ENCODE measurements at places on chromosomes 11 and 22. TPM values are rescaled to one million over a fixed set of nuclear protein-coding genes. Genes with fewer than 3 reads are reported as not detected.

- peak; percentile 42 for DNase-seq
- H3K27ac ChIP-seq = no peak overlapping the region
- H3K36me3 ChIP-seq = no peaks in the 10 kb centered on the region
- no peaks in the 10 kb centered on the region for H3K4me1 ChIP-seq
- no peak overlapping the region for H3K4me3 ChIP-seq
- no peaks in the 10 kb centered on the region for H3K27me3 ChIP-seq
Measured at GRCh38 chr11:57885298-57886050, 123.9 kb downstream of the CTNND1 start.

DNA sequence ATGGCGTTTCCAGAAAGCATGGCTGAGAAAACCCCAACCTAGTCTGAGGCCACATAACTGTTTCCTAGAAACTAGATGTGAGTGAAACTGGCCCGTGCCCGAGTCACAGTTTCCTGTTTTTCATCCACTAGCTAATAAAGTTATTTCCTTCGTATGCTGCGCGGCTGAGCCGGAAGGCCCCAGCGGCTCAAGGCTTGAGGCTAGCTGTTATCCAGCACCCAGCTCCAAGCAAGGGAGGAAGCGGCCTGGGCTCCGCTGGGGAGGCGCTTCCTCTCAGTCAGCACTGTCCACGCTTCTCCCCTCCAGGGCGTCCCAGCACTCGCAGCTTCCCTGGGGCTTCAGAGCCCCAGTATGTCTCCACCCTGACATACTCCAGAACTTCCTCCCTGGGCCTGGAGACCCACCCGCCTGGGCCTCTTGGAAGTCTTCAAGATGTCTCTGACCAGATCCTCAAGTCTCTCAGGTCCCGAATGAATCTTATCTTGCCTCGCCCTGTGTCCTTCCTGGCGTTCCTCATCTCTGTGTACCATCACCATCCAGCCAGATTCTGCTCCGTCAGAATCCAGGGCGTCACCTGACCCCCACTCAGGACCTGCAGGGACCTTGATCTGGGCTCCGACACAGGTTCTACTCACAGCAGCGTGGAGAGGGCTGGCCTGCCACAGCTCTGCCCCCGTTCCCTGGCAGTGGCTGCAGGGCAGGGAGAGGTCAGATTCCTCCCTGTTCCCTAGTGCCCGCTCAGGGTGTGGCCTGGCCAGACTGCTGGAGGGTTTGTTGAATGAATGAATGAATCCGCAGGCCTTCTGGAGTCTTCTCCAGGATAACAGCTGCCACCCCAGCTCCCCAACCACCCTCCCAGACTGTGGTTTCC lies 81.9 kb downstream of the LRRC32 start:
- no peak overlapping the region for H3K4me3 ChIP-seq
- H3K4me1 ChIP-seq = peaks cover 7% of the 10 kb centered on the region
- H3K36me3 ChIP-seq = no peaks in the 10 kb centered on the region
- H3K27me3 ChIP-seq = peaks cover 5% of the 10 kb centered on the region
- no peak overlapping the region for H3K27ac ChIP-seq

DNA sequence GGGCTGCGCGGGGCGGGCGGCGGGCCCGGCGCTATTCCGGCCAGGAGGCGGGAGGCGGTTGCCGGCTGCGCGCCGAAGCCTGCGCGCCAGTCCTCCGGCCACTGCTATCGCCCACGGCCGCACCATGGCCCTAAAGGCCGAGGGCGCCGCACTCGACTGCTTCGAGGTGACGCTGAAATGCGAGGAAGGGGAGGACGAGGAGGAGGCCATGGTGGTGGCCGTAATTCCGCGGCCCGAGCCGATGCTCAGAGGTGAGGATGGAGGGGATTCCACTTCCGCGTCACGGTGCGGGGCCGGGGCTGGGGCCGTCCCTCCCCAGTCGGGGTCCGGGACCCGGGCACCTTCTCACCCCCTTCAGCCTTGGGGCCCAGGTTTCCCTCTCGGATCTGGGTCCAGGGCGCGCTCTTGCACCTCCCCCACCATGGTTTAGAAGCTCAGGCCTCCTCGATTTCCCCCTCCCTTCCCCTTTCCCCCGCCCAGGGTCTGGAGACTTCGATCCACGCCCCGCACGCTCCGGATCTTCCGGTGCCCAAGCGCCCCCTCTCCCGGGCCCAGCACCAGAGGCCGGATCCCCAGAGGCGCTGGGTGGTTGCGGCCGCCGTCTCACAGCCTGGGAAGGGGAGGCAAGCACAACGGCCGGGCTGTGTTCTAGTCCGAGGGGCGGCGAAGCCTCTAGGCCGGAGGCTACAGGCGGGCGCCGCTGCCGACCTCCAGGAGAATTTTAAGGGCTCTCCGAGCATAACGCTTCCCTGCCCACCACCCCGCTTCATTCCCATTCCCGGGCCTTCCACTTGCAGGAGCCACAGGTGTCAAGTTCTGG lies 517 bp downstream of the SPINDOC start:
- peak; percentile 50 for DNase-seq
- H3K27me3 ChIP-seq = no peaks in the 10 kb centered on the region
- H3K27ac ChIP-seq = peak overlapping the region; percentile 95
- peak overlapping the region; percentile 98 for H3K4me3 ChIP-seq
- H3K36me3 ChIP-seq = peaks cover 27% of the 10 kb centered on the region

GRCh38 chr11:120235024-120235628 lies 4.8 kb upstream of the POU2F3 start:
- DNase-seq = peak; percentile 43
- H3K4me3 ChIP-seq = no peak overlapping the region
- peaks cover 50% of the 10 kb centered on the region for H3K27me3 ChIP-seq
- H3K36me3 ChIP-seq = no peaks in the 10 kb centered on the region
- H3K4me1 ChIP-seq = no peaks in the 10 kb centered on the region
- H3K27ac ChIP-seq = no peak overlapping the region

- H3K27ac ChIP-seq = no peak overlapping the region
- no peak overlapping the region for H3K4me3 ChIP-seq
- H3K4me1 ChIP-seq = no peaks in the 10 kb centered on the region
- H3K27me3 ChIP-seq = no peaks in the 10 kb centered on the region
- DNase-seq = no peak
Measured at GRCh38 chr11:20438637-20439036, 51.1 kb downstream of the PRMT3 start.

DNA sequence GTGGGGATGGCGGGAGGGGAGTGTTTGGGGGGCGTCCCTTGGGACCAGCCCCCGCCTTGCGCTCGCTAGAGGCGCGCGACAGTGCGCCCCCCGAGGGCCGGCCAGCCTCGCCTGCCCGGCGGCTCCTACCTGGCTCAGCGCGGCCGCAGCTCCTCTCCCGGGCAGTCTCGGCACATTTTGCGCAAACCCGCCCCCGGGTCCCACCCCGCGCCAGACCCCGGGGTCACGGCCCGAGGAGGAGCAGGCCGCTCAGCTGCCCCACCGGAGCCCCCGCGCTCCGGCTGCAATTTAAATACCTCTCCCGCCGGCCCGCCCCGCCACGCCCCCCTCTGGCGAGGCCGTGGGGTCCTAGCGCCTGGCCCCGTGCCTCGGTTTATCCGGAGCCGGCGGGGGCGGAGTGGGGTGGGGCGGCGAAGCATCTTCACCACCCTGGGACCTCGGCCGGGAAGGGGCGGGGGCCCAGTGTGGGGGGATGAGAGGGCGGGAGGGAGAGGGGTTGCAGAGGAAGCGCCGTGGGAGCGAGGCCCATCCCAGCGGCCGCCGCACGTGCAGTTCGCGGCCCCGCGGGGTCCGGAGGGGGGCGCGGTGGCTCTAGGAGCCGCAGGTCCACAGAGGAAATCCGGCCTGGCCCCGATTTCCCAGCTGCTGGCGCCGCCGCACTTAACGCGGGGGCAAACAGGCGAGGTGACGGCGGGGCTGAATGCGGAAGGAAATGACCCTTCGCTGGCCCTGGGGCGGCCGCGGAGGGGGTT lies at the start of gene LRRC32:
TSS of gene LRRC32 (minus strand) at position 263 of the 752 bp plus-strand sequence. CDS start 4,793 bp downstream, outside the sequence.
- H3K27me3 ChIP-seq = 0 out of 2 replicates have a peak, but pooled peaks cover 3% of the 10 kb centered on the region
- no peaks in the 10 kb centered on the region for H3K36me3 ChIP-seq
- H3K27ac ChIP-seq = peak within 1 kb of the TSS; percentile 8
- H3K4me1 ChIP-seq = peaks cover 11% of the 10 kb centered on the region
- DNase-seq = no peak

DNA sequence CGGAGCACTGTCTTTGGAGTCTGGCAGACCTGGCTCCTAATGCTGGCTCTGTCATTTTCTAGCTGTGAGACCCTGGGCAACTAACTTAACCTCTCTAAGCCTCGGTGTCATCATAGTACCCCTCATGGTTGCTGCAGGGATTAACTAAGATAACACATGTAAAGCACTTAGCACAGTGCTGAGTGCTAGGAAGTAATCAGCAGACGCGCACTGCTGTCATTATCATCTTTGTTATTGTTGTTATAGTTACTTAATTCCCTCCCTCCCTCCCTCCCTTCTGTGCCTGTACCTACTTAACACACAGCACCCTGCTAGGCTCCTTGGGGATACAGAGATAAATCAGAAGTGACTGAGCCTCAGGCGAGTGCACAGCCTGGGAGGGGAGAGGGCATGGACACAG lies 104.7 kb upstream of the PITPNB start:
- H3K27ac ChIP-seq = no peak overlapping the region
- no peak for DNase-seq
- no peaks in the 10 kb centered on the region for H3K27me3 ChIP-seq
- H3K4me3 ChIP-seq = no peak overlapping the region
- H3K4me1 ChIP-seq = peaks cover 13% of the 10 kb centered on the region

GRCh38 chr11:78072455-78072854 lies 7.2 kb downstream of the NDUFC2 start:
- H3K27me3 ChIP-seq = no peaks in the 10 kb centered on the region
- no peak overlapping the region for H3K27ac ChIP-seq
- DNase-seq = no peak
- H3K36me3 ChIP-seq = peaks cover 24% of the 10 kb centered on the region

GRCh38 chr11:112467721-112468120 lies 207.1 kb upstream of the PLET1 start:
- no peaks in the 10 kb centered on the region for H3K4me1 ChIP-seq
- no peak overlapping the region for H3K27ac ChIP-seq
- DNase-seq = no peak
- H3K36me3 ChIP-seq = no peaks in the 10 kb centered on the region
- peaks cover 12% of the 10 kb centered on the region for H3K27me3 ChIP-seq

DNA sequence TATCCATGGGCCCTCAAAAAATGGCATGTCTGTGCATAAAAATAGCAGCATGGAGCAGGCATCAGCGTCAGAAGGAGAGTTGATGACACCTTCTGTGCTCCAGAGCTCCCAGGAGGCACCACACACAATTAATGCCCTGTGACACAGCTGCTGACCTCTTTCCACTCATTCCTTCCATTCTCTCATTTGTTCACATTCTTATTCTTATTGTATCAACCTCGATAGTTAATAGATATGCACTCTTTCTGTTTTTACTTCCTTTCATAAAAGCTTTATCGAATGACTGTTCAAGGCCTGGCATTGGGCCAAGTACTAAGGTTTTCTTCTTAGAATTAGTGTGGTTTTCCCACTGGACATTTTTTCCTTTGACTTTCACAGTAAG lies 266.0 kb upstream of the MTNR1B start:
- H3K27me3 ChIP-seq = no peaks in the 10 kb centered on the region
- DNase-seq = peak; percentile 35
- H3K4me3 ChIP-seq = no peak overlapping the region
- H3K4me1 ChIP-seq = no peaks in the 10 kb centered on the region
- H3K27ac ChIP-seq = no peak overlapping the region

GRCh38 chr22:49091917-49092545 lies 735.6 kb downstream of the BRD1 start:
- no peak overlapping the region for H3K4me3 ChIP-seq
- no peaks in the 10 kb centered on the region for H3K4me1 ChIP-seq
- H3K27me3 ChIP-seq = no peaks in the 10 kb centered on the region
- H3K27ac ChIP-seq = no peak overlapping the region
- no peaks in the 10 kb centered on the region for H3K36me3 ChIP-seq

DNA sequence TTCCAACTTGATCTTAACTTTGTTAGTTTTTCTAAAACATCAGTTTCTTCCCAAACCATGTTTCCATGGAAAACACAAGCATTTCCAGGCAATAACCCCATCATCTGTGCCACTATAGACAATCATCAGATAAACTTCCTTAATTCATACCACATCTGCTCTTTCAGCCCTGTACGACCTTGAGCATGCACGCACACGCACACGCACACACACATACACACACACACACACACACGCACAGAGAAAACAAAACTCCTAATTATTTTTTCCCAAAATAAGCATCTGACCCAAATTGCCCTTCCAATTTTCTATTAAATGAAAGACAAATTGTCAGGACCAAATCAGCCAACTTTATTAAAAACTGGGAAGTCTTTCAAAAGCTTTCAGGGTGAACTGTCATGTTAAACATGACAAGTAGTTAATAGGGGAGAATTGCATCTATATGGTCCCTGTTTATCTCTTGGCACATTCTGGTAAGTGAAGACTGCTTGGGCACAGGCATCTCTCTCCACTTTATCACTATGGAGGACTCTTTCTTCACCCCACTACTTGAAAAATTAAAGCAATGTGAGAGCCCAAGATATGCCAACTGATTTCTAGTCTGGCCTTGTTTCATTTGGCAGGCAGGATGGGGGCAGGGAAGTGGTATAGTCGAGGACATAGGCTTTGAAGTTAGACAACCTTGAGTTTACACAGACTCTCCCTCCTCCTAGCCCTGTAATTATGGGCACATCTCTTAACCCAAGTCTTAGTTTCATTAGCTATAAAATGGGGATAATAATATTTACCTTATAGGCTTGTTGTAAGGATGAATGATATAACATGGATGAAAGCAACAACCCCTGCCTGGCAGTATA lies 15.1 kb downstream of the ADM start:
- H3K4me3 ChIP-seq = no peak overlapping the region
- H3K36me3 ChIP-seq = no peaks in the 10 kb centered on the region
- DNase-seq = no peak
- no peak overlapping the region for H3K27ac ChIP-seq
- no peaks in the 10 kb centered on the region for H3K27me3 ChIP-seq

DNA sequence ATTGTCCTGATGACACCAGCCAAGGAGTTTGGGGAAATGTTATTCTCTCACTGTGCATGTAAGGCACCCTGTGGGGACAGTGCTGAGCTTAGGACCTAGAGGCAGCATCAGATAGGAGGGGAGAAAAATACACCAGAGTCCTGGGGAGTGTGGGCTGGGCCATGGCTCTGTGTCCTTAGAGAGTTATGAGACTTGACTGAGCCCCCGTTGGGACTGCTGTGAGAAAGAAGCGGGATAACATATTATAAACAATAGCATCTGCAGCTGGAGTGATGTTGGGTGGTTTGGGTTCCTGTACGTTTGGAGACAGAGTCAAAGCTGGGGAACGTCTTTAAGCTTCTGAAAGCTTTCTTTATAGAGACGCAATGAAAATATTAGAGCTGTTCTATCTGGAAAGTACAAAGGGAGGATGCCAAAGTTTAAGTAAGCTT lies 90.9 kb upstream of the CRTAM start:
- H3K27me3 ChIP-seq = no peaks in the 10 kb centered on the region
- H3K27ac ChIP-seq = peak overlapping the region; percentile 44
- H3K36me3 ChIP-seq = no peaks in the 10 kb centered on the region

DNA sequence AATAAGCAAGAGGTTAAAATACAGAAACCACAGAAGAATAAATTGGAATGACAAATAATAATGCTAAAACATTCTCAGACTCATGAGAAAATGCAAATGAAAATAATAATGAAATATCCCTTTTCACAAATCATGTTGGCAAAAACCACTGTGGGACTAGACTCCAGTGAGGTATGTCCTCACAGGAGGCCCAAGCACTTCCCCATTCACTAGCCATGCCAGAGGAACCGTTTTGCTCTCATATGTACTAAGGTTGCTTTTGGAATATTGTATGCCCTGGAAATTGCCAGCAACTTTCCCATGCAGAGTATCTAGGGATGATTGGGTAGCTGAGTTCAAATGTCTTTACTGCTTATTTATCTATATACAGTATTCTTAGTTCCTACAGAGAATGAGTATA lies 106.2 kb upstream of the CHORDC1 start:
- H3K27me3 ChIP-seq = no peaks in the 10 kb centered on the region
- no peak overlapping the region for H3K27ac ChIP-seq
- no peak overlapping the region for H3K4me3 ChIP-seq

GRCh38 chr11:65425105-65425970 lies 2.7 kb downstream of the NEAT1 start:
- DNase-seq = peak; percentile 78
- H3K4me1 ChIP-seq = peaks cover 2% of the 10 kb centered on the region
- no peaks in the 10 kb centered on the region for H3K27me3 ChIP-seq
- H3K36me3 ChIP-seq = peaks cover 41% of the 10 kb centered on the region

The SLC25A17 gene
- 36.0 TPM for total RNA-seq
